RKO (cell line): ENCODE measurements at places on chromosomes 7 and 10.

- peak; percentile 60 for DNase-seq
Measured at GRCh38 chr10:116470768-116471415, 43.2 kb downstream of the PNLIPRP3 start.

DNA sequence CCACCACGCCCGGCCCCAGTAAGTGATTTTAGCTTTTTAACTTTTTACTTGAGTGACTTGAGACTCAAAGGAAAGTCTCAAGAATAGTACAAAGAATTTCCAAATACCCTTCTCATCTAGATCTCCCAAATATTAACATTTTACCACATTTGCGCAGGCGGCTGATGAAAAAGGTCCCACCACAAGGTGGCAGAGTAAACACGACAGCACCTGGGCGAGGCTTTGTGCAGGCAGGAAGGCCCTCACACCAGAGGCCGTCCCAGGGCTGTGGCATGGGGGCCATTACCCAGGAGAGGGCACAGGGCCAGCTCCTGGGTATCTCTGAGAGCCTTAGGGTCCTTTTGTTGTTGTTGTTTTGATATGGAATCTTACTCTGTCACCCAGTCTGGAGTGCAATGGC is 50.0 kb upstream of the WIPI2 start:
- DNase-seq = no peak

GRCh38 chr10:78550090-78550489 is 516.4 kb downstream of the RPS24 start:
- DNase-seq = no peak

DNA sequence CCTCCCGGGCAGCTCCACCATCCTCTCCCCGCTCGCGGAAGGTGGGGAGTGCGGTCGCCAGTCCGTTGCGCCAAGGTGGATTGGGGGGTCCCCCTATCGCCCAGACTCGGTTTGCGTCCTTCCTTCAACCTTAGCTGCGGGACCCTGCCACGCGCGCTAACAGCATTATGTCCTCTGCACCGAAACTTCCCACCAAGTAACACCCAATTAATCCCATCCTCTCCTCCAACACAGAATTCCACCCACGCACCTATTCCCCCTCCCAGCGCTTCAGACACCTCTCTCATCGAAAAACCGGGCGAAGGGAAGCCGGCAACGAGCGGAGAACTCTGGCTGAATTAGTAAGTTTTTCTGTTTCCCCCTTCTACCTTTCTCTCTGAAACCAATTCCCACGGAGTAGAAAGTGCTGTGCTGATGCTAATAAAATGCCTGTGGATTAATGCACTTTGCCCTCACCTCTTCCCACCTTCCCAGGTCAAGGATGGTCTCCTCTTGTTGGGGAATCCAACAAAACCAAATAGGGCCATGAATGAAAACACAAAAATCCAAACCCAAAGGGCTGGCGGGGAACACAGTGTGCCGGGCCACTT is 947 bp downstream of the HOXA3 start:
- no peak for DNase-seq

- no peak for DNase-seq
Measured at GRCh38 chr10:71266147-71266917, 52.7 kb upstream of the SLC29A3 start.

GRCh38 chr7:121555558-121555957 is 159.4 kb upstream of the FAM3C start:
- DNase-seq = no peak

DNA sequence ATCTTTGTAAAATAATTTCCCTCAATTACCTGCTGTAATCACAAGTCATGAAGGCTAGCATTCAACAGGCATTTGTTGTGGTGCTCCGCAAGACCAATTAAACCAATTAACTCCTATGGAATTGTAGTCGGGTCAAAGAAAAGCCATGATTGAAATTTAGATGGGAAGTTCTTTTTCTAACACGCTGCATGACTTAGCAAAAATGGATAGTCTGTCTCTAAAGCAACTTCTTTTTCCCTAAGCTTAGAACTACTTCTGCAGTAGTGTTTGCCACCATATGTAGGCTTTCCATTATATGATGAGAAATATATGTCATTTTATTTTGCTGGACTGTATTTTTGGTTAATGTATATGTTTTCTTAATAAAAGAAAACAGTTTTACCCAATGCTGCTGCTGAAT is 119.1 kb downstream of the TSPAN12 start:
- no peak for DNase-seq

DNA sequence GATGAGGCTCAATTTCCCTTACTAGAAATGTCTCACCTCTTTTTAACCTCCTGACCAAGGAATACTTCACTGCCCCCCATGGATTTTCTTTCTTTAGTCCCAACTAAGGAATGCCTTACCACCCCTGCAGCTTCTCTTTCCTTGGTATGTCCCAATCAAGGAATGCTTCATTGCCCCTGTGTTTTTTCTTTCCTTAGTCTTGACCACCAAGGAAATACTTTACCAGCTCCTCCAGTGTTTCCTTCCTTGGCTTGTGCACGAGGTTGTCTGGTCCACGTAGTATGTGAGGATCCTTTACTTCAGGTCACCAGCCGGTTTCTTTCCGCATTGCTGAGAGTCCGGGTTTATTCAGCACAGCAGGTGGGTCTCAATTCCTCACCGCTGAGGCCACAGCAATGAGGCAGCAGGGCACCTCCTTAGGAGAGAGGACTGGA is 59.3 kb downstream of the CYP2C9 start:
- no peak for DNase-seq

GRCh38 chr10:79143879-79144278 is 75.1 kb downstream of the ZMIZ1 start:
- DNase-seq = no peak

GRCh38 chr7:31488562-31489203 is 25.2 kb upstream of the ITPRID1 start:
- peak; percentile 53 for DNase-seq

- no peak for DNase-seq
Measured at GRCh38 chr10:115566867-115567266, 473.7 kb downstream of the ATRNL1 start.

GRCh38 chr10:77318739-77319138 is 318.9 kb downstream of the KCNMA1 start:
- no peak for DNase-seq

DNA sequence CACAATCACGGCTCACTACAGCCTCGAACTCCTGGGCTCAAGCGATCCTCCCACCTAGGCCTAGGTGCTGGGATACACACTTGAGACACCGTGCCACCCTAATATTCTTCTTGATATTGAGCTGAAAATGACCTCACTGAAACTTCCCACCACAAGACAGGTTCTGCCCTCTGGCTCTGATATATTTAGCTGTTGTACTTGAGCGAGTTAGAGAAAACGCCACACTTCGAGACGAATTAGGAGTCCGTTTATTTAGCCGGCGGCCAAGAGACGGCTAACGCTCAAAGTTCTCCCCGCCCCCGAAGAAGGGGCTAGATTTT is 17.9 kb downstream of the ZC3HAV1 start:
- DNase-seq = no peak
